ENCODE measurements at places on chromosomes 12 and 14. TPM values are rescaled to one million over a fixed set of nuclear protein-coding genes. Genes with fewer than 3 reads are reported as not detected.

- DNase-seq = peak; percentile 38
Measured at GRCh38 chr12:45762185-45763110, 32.9 kb downstream of the ARID2 start.

GRCh38 chr12:67593041-67593440, 55.5 kb upstream of the DYRK2 start:
- no peak for DNase-seq

GRCh38 chr12:19273482-19274330, 144.2 kb downstream of the PLEKHA5 start:
- DNase-seq = peak; percentile 47

The CIT gene
- 25.4 TPM for total RNA-seq

The IKBIP gene
- total RNA-seq = 43.3 TPM

The FBLN5 gene
- total RNA-seq = 2.4 TPM

The SLC35F4 gene
- not detected for total RNA-seq
